Tracheal epithelial cell (primary cell): ENCODE measurements at places on chromosomes 2 and 18. TPM values are rescaled to one million over a fixed set of nuclear protein-coding genes. Genes with fewer than 3 reads are reported as not detected.

C2orf81 gene
- 0.64 and 0.72 TPM in 2 replicates for total RNA-seq

NEB gene
- 0.21 and 0.48 TPM in 2 replicates for total RNA-seq

ASIC4 gene
- not detected in 2 replicates for total RNA-seq

REG1A gene
- total RNA-seq, result not detected in 2 replicates

IL1F10 gene
- not detected in 2 replicates for total RNA-seq

ROCK2 gene
- 17.5 and 20.0 TPM in 2 replicates for total RNA-seq

C1GALT1C1L gene
- not detected in 2 replicates for total RNA-seq

NPAS2 gene
- 10.1 and 31.8 TPM in 2 replicates for total RNA-seq
